ENCODE measurements at places on chromosomes 3 and 15.
A peak's percentile ranks its signal among the peaks of the same experiment; 100 is the strongest.

- peak; percentile 3 for DNase-seq
Measured at GRCh38 chr3:196868297-196868661, 559 bp downstream of the SENP5 start.

GRCh38 chr3:12865271-12865670 is 23.9 kb upstream of the RPL32 start:
- no peak for DNase-seq

GRCh38 chr15:101642361-101642760 is 9.8 kb downstream of the TM2D3 start:
- DNase-seq: no peak

DNA sequence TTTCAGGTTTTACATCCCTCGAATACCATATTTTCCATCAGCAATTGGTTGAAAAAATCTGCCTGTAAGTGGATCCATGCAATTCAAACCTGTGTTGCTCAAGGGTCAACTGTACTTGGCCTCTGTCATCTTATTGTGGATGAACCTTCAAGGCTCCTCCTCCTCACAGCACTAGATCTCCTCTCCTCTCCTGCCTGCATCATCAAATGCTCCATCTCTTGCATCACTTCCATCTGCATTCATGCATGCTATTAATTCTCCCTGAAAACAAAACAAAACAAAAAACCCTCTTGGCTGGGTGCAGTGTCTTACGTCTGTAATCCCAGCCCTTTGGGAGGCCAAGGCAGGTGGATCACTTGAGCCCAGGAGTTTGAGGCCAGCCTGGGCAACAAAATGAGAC is 10.1 kb downstream of the BCL2L10 start:
- DNase-seq: no peak

- DNase-seq: no peak
Measured at GRCh38 chr3:73653351-73653750, 28.6 kb upstream of the PDZRN3 start.

GRCh38 chr15:58546635-58547627 is 115.1 kb downstream of the LIPC start:
- no peak for DNase-seq

GRCh38 chr3:31592764-31593163 is 60.0 kb downstream of the STT3B start:
- DNase-seq: no peak

DNA sequence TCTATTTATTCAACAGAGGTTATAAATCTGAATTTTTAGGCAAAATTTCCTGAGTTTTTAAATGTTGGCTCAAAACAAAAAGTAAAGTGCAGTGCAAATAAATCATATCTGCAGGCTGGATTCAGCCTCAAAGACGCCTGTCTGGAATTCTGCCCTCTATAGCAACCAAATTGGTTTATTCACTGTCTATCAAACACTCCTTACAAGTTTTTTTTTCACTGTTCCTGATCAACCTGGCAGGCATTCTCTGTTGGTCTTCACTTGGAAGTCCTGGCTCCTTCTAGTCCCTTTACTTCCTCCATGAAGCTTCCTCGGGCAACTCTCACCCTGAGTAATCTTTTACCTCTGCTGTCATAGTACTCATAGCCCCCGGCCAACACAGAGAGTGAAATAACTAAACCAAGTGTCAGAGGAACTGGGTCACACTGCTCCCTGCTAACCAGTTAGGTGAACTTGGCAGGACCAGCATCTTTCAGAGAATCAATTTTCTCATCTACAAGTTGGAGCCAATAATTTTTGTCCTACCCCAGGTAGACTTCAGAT is 36.8 kb upstream of the TIPARP start:
- DNase-seq: no peak

DNA sequence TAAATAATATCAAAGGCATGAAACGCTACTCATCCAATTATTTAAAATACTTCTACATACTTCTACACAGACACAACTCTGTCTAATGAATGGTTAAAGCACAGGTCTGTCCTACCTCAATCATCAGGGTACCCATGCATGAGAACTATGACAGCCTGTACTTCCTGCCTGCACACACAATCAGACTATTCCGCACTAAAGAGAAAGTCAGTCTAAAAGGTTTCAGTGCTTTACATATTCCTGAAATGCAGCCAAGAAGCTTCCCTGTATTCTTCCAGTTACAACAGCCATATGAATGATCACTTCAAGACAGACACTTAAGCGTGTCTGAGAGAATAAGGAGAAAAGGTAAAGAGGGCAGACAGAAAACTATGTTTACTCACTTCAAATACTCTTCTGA is 58.8 kb downstream of the TUBGCP4 start:
- DNase-seq: no peak

DNA sequence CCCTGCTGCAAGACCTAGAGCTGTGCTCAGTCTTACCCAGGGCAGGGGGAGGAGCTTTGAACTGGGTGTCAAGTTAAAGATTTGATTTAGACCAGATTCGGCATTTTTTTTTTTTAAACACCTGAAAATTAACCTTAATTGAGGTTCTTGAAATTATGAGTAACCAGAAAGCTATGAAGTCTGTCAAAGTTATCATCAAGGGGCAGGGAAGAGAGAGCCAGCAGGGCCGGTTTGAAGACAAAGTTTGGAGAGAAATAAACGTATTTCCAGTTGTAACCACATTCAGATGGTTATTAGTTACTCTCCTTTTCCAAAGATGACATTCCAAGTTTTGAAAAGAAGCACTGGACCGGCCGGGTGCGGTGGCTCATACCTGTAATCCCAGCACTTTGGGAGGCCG is 12.0 kb downstream of the TMEM266 start:
- DNase-seq: no peak

DNA sequence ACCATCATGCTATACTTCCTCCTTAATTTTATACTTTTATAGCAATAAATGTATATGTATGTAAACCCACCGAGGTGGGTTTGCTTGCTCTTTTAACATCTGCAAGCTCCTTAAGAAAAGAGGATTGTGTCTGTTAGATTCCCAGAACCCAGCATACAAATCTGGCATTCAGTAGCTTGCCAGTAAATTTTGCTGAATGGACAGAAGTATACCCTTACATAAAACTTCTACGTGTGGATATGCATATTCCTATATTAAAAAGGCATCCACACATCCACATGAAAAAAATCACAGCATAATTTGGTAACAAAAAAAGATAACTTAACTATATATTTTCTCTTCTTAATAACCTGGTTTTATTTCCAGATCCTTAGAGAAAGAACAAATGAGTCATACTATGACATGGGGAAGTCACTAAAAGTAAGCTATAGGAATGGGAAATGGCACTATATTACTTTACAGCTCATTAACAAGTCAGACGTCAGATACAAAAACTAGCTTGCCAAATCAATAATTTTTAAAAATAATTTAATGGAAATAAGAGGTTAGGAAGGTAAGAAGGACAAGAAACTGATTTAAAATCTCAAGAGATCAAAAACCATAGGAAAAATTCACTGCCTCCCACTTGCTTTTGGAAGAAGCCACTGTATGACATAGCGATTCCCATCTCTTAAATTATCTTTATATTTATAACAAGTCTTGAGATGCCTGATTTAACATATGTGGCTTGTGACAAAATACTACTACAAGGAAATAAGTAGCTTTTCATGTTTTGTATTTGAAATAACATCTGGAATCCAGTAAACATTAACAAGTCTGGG is 68.7 kb downstream of the SUMF1 start:
- DNase-seq: no peak

GRCh38 chr3:188301147-188301546 is 147.2 kb downstream of the LPP start:
- DNase-seq: no peak

DNA sequence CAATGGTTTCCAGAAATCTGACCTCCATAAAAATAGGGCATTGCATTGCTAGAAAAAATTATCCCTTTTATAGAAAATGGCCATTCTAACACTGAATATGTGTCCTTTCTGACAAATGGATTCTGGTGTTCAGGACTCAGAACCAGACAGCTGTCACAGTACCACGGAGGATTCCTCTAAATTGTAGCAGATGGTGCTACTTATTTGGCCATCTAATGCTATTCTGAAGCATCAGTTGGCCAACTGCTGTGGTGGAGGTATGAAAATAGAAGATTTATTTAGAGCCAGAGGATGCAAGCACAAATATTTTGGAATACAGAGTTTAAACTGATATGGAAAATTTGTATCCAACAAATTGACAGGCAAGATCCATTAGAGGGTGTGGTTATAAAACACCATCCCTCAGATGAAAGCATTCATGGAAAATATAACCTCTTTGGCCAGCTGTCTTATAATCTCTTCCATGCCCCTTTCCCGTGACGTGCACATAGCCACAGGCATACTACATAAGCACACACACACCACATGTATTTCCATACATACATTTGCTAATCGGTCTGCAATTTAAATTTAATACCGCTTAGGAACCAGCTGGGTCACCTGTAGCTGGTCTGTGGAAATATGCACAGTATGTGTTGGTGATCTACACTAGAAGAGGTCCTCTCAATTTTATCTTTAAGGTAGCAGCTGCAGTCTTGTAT is 302.7 kb upstream of the KCNMB2 start:
- DNase-seq: no peak

DNA sequence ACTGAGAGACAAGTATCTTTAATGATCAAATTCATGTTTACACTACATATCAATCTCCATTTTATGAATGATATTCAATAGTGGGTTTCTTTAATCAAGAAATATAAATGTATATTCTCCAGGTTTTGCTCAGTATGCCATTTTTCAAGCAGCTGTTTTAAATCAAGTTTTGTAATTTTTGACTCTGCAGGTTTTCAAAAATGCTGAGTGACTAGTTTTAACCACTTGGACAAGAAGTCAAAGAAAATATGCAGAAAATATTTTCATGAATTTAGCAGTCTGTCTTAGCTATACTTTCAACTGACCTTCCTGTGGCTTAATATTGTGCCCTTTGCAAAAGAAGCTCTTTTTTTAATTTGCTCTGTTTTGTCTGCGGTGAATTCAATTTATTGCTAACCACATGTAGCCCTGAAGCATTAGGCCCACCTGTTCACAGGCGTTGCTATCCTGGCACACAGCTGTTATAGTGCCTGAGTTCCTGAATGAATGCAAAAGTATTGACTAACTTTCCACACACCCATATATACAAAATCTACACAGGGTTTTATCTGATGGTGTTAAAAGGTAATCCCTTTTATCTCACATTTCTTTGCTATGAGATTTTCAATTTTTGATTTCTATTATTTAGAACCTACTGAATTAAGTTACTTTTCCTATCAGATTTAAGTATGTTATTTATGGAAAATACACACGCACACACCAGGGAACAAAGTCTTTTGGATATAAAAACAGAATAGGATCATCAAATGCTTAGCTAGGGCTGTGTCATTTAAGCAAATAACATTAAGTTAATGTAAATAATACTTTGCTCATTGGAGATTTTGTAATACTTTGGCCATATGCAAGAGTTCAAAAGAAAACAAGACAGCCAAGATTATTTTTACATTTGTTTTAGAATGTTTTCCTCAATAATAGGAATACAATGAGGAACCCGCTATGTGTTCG is 1166.1 kb upstream of the GBE1 start:
- DNase-seq: no peak

GRCh38 chr15:56460071-56460470 is 4.9 kb downstream of the MNS1 start:
- no peak for DNase-seq

GRCh38 chr3:151537726-151538125 is 76.9 kb upstream of the IGSF10 start:
- DNase-seq: no peak

GRCh38 chr15:60583946-60584345 is 105.0 kb upstream of the ICE2 start:
- DNase-seq: no peak

GRCh38 chr3:137796993-137797392 is 32.9 kb downstream of the SOX14 start:
- no peak for DNase-seq

- no peak for DNase-seq
Measured at GRCh38 chr15:101489237-101489598, 289 bp downstream of the PCSK6 start.

GRCh38 chr3:138206196-138206595 is 19.1 kb downstream of the ARMC8 start:
- DNase-seq: no peak

DNA sequence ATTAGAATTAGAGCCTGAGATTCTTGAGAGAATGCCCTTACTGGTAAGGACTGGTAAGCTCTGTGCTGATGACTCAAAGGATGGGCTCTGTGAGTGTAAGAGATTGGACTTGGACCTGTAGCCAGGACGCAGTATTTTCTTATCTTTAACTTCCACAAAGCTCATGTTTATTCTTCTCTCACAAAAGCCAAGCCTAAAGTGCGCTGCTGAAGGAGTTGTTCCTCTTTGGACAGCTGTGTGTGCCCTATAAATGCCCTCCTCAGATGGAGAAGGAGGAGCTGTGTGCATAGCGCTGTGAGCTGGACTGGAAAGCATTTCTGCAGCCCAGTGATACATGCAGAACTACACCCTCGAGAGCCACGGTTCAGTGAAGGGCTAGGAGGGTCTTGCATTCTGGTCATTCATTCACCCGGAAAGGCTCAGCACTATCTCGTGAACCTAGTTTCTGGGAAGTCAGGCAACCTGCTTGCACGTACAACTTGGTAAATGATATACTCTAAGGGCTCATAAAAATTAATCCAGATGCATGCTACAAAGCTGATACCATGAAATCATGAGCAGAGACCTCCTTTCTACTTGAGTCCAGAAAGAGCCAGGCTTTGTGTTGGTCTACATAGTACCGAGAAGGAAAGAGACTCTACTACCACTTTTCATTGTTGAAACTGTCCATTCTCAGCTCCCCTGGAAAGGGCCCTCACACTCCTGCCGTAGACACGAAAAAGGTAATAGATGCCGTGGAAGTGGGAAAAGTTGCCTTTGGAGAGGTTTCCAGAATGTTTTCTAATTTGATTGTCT is 103.0 kb upstream of the TBL1XR1 start:
- no peak for DNase-seq

- no peak for DNase-seq
Measured at GRCh38 chr3:169939320-169939719, 27.3 kb upstream of the SEC62 start.

DNA sequence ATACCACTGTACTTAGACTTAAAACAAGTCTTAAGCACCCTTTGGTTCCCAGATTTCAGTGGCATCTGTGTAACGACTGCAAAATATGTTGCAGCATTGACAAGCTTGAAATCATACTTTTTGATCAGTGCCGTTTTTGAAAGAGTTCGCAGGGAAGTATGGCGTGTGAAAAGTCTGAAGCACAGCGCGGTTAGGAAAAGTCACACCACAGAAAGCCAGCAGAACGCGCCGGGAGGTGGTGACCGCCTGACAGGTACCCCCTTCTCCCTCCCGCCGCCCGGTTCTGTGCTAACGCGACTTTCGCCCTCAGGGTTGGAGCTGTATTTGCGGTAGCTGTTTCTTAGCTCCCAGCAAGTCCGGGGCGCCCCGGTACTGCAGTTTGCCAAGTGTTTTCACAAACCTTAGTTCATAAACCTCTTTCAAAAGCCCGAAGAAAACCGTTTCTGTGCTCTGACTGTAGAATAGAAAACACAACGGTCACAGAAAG is 481 bp upstream of the CRYBG3 start:
- peak; percentile 21 for DNase-seq
